ENCODE measurements at places on chromosomes 12 and 14.
A peak's percentile ranks its signal among the peaks of the same experiment; 100 is the strongest.

- DNase-seq = no peak
These were observed 2.6 kb downstream of the IRAK3 start for GRCh38 chr12:66191547-66192126.

DNA sequence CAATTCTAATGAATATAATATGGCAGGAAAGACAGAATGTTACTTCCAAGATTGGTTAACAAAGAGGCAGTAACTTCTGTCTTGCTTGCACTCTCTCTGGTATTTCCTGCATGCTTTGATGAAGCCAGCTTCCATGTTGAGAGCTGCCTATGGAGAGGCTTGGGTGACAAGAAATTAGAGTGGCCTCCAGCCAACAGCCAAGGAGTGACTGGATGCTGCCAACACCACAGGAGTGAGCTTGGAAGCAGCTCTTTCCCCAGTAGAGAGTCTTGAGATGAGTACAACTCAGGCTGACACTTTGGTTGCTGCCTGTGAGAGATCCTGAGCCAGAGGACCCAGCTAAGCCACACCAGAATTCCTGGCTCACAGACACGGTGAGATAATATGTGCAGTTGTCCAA is 183.1 kb downstream of the RMST start:
- no peak for DNase-seq

DNA sequence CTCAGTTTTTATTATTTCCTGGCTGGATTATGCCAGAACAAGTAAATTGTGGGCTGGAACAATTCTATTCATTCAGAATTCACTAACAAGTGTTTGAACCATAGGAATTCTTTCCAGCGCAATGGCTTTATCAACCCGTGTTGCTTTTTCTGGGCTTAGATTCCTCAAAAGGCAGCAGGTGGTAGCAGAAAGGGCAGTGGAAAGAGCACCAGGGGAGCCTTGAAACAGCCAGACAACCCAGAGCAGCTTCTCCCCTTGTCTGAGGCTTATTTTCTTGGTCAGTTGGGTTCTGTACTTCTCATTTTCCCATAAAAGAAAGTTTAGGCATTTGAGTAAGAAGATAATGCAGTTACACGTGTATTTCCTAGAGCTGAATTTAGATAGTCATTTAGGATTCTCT is 130.7 kb downstream of the OTOGL start:
- no peak for DNase-seq

DNA sequence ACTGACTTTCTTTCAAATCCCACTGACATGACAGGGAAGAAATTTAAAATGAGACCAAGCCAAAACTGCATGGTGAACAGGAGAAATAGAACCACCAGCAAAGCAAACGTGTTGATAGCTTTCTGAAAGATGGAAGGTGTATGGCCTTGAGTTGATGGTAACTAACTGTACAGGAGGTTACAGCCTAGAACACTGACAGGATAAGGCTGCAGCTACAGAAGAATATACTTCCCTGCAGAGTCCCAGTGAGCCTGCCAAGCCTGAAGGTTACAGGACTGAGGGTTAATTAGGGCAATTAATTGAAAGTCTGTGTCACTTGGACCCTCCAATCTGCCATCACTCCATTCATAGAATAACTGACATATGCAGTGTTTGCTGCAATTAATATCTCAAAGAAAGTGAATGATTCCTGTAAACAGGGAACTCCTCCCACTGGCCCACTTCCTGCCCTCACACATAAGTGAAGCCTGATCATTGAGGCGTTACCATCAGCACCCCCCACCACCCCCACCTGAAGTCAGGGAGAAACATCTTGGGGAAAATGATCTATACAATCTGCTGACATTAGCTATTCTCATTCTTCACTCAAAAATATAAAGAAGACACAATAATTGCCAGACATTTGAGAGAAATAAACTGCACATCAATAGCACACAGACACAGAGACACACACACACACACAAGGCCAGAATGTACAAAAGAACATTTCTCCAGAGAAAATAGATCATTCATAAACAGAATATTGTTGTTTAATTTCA is 73.4 kb downstream of the GTF2A1 start:
- DNase-seq = no peak

DNA sequence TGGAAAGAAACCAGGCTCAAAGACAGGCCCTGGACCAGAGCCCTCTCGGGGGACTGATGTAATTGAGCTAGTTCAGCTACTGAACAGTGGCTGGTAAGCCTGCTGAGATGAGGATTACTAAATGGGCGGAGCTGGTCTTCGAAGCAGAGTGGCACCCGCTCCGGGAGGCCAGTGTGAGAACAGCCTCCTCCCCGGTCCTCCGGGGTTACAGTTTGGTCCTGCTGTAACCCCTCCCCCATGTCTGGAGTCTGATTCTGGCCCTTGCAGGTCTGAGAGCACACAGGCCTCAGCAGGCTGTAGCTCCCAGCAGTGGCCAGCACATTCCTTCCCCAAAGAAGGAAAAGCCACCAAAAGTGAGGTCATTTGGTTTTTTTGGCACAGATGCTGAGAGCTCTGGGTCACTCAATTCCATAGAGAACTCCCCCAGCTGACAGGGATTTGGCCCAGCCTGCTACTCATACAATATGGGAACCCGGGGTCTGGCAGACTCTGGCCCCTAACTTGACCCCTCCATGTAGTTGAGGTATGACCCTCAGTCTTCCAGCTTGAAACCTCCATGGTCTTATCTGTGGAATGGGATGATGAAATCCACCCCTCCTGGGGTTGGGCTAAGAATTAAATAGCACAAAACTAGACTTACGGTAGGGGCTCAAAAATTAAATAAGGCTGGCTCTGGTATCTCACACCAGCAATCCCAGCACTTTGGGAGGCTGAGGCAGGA is 39.0 kb downstream of the ACTN1 start:
- peak; percentile 94 for DNase-seq

- no peak for DNase-seq
These were observed 105.8 kb downstream of the BMP4 start for GRCh38 chr14:53850714-53851296.

- no peak for DNase-seq
These were observed 129.9 kb upstream of the PDZRN4 start for GRCh38 chr12:41058266-41058665.

- DNase-seq = no peak
These were observed 314.3 kb upstream of the OR4E1 start for GRCh38 chr14:21987937-21988336.

All from GM04504 (cell line).